H4 (cell line): ENCODE measurements at places on chromosomes 16 and 17. TPM values are rescaled to one million over a fixed set of nuclear protein-coding genes. Genes with fewer than 3 reads are reported as not detected.

The TBC1D3 gene
- not detected in 2 replicates for total RNA-seq

The KRT39 gene
- 0.18 TPM in 1 of 2 replicates, not detected in the other for total RNA-seq

The ACBD4 gene
- 2.1 and 2.6 TPM in 2 replicates for total RNA-seq

The PHKB gene
- total RNA-seq = 43.0 and 46.4 TPM in 2 replicates

The ST6GALNAC2 gene
- 0.14 TPM in 1 of 2 replicates, not detected in the other for total RNA-seq

The PIMREG gene
- 30.7 and 50.8 TPM in 2 replicates for total RNA-seq

GRCh38 chr17:17943281-17943984 is 28.8 kb downstream of the TOM1L2 start:
- DNase-seq = no peak

- no peak for DNase-seq
These were observed 30.1 kb downstream of the NDEL1 start for GRCh38 chr17:8465759-8466158.

- no peak for DNase-seq
These were observed 23.7 kb downstream of the SLC43A2 start for GRCh38 chr17:1604831-1605528.

- no peak for DNase-seq
These were observed 1.5 kb upstream of the MFSD6L start for GRCh38 chr17:8800656-8801055.

DNA sequence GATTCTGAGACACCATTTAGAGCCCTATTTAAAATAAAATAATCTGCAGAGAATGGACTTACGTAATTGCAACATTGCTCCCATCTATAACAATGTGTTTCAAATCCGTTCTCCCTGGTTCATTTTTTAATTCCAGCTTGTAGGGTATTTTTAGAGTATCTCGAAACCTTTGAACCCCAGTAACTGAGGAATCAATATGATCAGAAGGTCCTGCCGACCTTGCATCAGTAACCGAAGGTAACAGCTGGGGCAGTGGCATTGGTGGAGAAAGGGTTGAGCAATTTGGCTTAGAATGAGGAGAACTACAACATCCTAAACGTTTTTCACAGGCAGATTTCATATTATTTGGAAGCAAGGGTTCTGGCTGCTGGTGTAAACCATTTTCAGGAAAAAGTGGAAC is 49.3 kb downstream of the N4BP1 start:
- DNase-seq = no peak

DNA sequence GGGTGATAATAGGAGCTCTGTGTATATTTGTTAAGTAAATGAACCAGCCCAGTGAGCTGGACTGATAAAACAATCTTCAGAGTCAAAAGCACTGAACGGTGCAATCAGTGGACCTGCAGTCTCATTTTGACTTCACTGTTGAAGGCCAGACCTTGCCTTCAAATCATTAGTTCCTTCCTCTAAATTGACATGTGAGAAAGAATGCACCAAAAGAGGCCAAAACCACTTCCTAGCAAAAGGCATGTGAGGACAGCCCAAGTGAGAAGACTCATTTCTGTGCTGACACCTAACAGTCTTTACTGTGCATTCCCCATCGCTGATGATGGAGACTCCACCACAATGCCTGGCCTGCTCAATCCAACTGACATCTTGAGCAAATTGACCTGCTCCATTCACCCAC is 10.6 kb downstream of the GTF3C1 start:
- DNase-seq = no peak

DNA sequence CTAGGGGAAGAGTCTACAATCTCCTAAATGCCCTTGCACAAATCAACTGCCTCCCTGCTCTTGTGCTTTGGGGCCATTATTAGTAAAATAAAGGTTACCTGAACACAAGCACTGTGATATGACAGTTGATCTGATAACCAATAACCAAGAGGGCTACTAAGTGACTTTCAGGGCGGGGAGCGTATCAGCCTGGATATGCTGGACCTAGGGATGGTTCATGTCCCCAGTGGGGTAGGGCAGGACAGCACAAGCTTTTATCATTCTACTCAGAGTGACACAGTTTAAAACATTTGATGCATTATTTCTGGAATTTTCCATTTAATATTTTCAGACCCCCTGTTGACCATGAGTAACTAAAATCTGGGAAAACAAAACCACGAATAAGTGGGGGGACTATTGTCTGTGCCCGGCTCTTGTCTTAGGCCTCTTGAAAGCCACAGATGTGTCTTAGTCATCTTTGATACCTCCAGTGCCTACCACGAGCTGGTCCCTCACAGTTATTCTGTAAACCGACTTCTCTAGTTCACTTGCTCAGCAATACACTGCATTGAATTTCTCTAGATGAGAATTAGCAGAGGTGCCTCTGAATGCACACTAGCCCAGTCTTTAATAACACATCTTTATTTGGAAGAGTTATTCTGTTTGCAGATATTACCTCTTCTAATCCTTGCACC is 94.6 kb upstream of the DHX40 start:
- no peak for DNase-seq

DNA sequence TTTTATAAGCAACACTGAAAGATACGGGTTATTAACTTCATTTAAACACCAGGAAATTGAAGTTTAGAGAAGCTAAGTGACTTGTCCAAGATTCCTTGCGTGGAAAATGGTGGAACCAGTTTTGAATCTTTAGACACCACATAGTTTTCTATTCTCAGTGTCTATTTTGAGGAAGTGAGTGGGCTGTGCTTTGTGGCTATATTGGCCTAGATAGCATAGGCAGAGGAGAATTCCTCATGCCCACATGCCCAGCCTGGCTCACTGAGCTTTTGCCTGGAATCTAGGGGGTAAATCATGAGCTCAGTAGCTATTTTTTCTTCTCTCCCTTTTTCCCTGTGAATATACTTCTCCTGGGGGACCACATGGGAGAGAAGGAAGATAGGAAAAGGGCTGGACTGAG is 431.3 kb downstream of the HS3ST3B1 start:
- no peak for DNase-seq

- no peak for DNase-seq
These were observed 1.6 kb downstream of the RNF213 start for GRCh38 chr17:80262291-80262690.

- no peak for DNase-seq
These were observed 31.4 kb upstream of the SPNS2 start for GRCh38 chr17:4467287-4467686.

GRCh38 chr17:1558401-1558800 is 4.2 kb downstream of the PITPNA start:
- no peak for DNase-seq
